Nasal cavity respiratory epithelium epithelial cell of viscerocranial mucosa (primary cell): ENCODE measurements at places on chromosomes 13 and 19. TPM values are rescaled to one million over a fixed set of nuclear protein-coding genes. Genes with fewer than 3 reads are reported as not detected.

The ZNF724 gene
- total RNA-seq: 2.1 TPM in 2 replicates

The SLC1A5 gene
- total RNA-seq: 330 and 503 TPM in 2 replicates

The LILRA5 gene
- total RNA-seq: not detected in 2 replicates

The KLK14 gene
- under 0.01 and 0.21 TPM in 2 replicates for total RNA-seq

The IGFL4 gene
- not detected in 2 replicates for total RNA-seq

The ZNF581 gene
- total RNA-seq: 14.4 and 16.8 TPM in 2 replicates

The HIPK4 gene
- under 0.01 and 0.07 TPM in 2 replicates for total RNA-seq

The ZNF729 gene
- not detected in 2 replicates for total RNA-seq
